ENCODE measurements at places on chromosomes 2 and 18. TPM values are rescaled to one million over a fixed set of nuclear protein-coding genes. Genes with fewer than 3 reads are reported as not detected.

DNA sequence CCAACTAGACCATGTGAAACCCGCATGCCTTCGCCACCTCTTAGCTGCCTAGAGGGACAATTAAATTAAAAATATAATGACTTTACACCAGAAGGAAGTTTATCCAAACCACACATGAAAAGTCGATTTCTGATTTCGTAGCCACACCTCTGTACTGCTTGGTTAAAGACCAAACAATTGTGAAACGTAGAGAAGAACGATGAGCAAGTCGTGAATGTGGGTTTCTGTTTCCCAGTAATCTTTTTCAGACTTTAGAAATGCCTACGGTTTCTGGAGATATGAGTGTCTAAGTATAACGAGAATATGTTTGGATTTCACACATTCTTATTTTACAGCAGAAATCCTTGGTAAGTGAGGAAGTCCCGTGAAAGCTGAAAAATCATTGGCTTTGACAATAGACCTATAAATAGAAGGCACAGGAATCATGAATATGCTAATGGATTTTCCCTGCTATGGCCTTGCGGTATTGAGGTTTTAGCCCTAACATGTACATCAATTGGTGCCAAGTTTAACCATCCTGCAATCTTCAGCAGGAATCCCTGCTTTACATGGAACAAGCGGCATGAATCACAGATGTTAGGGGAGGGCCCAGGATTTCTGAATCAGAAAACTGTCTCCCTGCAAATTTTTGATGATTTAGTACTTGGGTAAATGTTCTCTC lies 105.6 kb downstream of the TTC32 start:
- no peak for ATAC-seq

DNA sequence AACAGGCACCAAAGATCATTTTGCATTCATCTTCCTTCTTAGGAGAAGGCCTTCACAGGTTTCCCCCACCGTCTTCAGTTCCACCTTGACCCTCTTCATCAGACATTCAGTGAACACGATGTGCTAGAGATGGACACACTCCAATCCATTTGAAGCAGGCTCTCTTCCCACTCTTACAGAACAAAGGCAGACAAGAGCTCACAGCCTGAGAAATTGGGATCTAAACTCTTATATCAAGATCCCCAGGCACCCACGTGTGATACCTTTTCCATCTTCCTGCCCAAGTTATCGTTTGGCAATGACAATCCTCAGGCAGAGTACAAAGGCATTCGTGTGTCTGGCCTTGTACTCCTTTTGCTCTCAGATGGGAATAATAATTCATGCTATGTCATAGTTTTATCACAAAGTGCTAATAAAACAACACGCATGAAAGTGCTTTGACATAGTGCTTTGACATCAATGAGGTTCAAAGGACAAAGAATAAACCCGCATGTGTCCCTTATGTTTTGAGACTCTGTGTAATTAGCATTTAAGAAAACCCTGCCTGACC lies 369.3 kb upstream of the KLHL29 start:
- no peak for ATAC-seq

GRCh38 chr2:99940963-99941362 lies 201.4 kb downstream of the AFF3 start:
- no peak for ATAC-seq

GRCh38 chr2:189858291-189858690 lies 74.0 kb downstream of the PMS1 start:
- no peak for ATAC-seq

DNA sequence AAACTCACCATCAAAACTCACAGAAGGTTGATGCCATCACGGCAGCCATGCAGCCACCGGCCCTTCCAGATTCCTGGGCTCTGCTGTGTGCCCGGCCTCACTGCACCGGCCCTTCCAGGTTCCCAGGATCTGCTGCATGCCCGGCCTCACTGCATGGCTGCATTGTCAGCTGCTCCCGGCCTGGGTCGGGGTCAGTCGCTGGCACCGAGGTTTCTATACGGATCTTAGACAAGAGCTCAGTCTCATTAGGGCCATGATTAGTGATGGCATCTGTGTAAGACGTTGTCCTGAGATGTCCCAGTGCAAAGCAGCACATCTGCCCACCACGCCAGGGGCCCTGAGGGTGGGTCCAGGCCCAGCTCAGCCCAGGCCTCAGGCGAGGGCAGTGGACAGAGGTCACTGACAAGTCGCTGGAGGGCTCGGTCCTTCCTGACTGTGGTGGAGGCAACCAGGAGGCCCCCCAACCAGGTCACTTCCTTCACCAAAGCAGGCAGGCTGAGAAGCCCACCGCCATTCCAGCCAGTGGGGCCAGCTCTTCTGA lies 29.4 kb downstream of the TMEM18 start:
- no peak for ATAC-seq

- peak; percentile 52 for ATAC-seq
Measured at GRCh38 chr2:237413777-237414661, at the start of gene COL6A3. COL6A3 (minus strand) TSS chr2:237414164; CDS start chr2:237396817, 17,347 bp downstream.

RUFY4 gene
- total RNA-seq: not detected
